ENCODE measurements at places on chromosomes 16 and 17.

DNA sequence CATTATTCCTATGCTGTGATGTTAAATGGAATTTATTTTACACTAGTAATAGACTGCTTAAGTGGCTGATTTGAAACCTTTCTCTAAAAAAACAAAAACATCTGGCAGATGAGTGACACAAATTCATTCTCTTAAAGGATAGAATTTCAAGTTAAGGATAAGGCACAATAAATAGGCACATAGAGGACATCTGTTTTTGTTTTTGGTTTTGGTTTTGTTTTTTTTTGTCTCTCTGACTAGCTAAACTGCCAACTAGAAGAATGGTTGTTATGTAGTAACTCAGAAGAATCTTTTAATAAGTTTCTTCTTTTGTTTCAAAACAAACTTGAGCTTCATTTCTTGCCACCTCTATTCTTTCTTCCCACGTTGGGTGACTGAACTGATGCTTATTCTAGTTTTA lies 5.1 kb upstream of the VPS4A start:
- DNase-seq = no peak

- no peak for DNase-seq
Observed at GRCh38 chr17:81925860-81926450, 1.6 kb downstream of the MAFG start.

DNA sequence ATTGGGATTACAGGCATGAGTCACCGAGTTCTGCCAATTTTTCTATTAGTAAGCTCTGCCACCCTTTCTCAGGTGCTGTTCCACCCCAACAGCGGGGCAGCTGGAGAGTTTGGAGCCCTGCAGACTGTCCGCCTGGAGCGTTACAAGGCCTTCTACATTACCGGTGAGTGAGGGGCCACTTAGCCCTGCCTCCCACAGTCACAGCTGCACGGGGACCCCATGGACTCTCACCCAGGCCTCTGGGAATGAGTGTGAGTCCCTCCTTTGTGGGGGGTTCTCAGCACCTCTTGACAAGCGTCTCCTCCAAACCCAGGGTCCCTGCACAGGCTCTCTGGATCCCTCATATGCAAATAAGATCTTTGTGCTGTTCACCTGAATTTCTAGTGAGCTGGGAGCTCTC lies 56.0 kb downstream of the WIPI1 start:
- no peak for DNase-seq

- DNase-seq = no peak
Observed at GRCh38 chr17:35743626-35744328, 9.3 kb downstream of the GAS2L2 start.

DNA sequence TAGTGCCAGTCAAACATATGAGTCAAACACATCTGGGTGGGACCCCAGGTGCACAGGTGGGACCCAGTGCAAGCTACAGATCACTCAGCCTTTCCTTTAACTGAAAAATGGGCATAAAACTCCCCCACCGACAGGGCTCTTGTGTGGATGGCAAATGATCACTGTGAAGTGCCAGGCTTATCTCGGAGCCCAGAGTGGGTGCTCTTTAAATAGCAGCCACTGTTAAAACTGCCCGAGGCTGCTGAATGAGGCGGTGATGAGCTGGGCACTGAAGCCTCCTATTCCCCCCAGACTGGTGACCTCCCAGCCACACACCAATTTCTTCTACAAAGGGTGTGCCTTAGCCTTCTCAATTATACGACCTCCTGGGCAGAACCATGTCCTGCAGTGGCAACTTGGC lies 433.8 kb downstream of the SLC39A11 start:
- DNase-seq = no peak

- no peak for DNase-seq
Observed at GRCh38 chr17:36647636-36648035, 46.3 kb downstream of the MRM1 start.

- DNase-seq = no peak
Observed at GRCh38 chr16:6032438-6032837, 934.8 kb upstream of the EEF2KMT start.

- DNase-seq = no peak
Observed at GRCh38 chr17:55757659-55758058, 6.8 kb downstream of the PCTP start.

- DNase-seq = peak; percentile 73
Observed at GRCh38 chr16:85717393-85718152, 28.8 kb upstream of the GINS2 start.

GRCh38 chr16:2243031-2243528 lies 6.8 kb downstream of the DNASE1L2 start:
- no peak for DNase-seq

GRCh38 chr16:2786826-2787151 lies 571 bp downstream of the PRSS33 start:
- DNase-seq = no peak

DNA sequence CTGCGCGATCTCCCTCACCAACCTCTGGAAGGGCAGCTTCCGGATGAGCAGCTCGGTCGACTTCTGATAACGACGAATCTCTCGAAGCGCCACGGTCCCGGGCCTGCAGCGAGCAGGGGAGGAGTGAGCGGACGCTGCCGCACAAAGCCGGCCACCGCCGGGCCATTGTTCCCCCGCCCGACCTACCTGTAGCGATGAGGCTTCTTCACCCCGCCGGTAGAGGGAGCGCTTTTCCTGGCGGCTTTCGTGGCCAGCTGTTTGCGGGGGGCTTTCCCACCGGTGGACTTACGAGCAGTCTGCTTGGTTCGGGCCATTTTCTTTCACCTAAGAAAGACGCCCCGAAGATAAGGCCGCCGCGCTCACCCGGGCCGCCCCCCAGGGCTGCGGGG lies 5.8 kb upstream of the UNK start:
- DNase-seq = no peak

DNA sequence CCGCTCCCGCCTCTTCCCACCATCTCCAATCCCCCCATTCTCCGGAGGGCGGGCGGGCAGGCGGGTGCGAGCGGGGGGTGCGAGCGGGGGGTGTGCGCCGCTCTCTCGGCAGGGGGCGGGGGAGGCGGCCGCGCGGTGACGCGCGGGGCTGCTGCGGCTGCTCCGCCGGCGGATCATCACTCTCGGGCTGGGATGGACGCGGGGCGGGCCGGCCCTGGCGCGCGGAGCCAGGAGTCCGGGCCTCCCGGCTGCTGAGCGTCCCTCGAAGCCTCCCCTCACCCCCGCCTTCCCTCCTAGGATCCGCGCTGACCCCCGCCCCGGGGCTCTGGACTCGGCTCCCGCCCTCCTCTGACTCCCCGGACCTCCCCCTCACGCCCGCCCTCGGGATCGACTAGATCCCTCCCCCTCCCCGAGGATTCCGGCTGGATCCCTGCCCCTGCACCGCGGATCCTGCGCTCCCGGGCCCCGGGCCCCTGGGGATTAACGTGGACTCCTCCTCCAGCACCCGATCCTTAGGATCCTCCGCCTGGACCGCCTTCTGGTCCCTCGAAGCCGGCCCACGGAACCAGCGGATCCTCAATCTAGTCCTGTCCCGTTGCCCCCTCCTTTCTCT lies 946 bp upstream of the TMEM256 start:
- no peak for DNase-seq

GRCh38 chr17:49379926-49380325 lies 17.9 kb upstream of the ZNF652 start:
- DNase-seq = no peak

DNA sequence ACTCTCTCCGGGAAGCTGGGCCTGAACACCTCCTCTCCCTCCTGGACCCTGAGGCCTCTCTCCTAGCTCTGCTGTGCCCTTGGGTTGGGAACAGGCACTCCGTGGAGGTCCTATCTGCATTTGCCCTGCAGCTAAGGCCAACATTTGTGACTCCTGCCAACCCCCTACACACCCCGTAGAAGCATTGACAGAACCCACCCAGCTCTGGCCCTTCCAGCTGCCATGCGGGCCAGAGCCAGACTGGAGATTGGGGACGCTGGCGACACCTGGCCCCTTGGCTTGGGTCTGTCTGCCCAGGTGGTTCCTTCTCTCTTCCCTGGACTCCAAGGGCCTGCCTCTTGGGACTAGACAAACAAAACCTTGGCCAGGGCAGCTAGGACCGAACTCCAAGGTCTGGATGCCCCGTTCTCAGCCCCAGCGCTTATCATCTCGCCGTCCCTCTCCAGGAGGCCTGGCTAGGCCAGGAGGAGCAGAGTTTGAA lies 644 bp upstream of the RHBDF2 start:
- DNase-seq = no peak

DNA sequence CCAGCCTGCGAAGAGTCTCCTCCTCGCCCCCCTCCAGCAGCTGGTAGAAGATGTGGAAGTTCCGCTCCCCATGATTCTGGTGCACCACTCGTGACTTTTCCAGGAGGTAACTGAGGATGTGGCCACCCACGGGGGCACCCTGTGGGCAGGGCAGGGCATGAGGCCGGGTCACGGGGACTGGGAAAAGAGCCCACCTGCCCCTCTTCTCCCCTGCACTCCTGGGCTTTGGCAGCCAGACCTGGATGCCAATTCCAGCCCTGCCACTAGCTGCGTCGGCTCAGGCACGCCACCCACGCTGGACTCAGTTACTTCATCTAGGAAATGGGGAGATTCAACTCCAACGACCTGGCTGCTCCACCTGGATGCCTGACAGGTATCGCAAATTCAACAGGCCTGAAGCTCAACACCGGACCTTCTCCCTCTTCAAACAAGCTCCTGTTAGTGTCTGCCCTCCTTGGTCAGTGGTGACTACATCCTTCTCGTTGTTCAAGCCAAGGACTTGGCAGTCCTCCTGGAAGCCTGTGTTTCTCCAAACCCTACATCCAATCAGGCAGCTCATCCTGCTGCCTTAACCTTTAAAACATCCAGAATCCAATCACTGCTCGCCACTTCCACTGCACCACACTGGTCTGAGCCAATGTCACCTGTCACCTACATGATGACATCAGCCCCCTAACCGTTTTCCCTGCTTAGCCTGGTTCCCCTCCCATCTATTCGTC lies 11.6 kb downstream of the MYO1C start:
- no peak for DNase-seq

GRCh38 chr17:79630126-79630525 lies 19.3 kb upstream of the RBFOX3 start:
- no peak for DNase-seq

DNA sequence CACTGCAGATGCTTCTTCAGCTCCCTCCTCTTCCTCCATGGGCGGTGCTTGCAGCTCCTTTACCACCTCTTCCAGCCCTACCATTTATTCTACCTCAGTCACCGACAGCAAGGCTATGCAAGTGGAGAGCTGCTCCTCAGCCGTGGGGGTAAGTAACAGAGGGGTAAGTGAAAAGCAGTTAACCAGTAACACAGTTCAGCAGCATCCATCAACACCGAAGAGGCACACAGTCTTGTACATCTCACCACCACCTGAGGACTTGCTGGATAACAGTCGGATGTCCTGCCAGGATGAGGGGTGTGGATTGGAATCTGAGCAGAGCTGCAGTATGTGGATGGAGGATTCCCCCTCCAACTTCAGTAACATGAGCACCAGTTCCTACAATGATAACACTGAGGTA lies 79.3 kb downstream of the NQO1 start:
- DNase-seq = no peak

GRCh38 chr16:22670551-22671041 lies 143.4 kb upstream of the HS3ST2 start:
- peak; percentile 36 for DNase-seq

- no peak for DNase-seq
Observed at GRCh38 chr16:364595-365491, 5.5 kb downstream of the MRPL28 start.

DNA sequence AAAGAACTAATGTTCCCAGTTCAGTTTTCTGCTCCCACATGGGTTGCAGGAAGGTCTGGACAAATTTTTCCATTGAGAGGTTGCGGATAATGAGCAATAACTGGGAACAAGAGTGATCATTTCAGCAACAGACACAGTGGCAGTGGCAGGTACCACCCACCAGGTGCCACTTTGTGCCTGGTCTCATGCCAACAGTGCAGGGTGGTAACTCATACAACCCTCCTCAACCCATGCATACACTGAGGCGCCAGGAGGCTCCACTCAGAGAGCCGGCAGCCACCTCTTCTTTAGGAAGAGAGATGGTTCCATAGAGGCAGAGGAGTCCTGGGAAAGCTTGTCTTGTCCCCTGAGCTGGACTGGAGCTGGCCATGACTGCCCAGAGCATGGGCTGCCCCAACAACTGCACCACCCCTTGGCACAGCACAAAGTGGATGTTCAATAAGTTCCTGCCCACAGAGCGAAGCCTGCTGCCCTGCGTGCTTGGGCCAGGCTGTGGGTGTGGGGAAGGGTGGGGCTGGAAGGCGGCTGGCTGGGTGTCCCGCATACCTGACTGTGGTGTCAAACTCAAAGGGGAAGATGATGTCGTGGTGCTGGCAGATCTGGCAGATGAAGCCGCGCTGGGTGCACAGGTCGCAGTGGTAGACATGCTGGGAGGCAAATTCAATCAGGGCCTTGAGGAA lies 6.4 kb upstream of the ARHGAP27 start:
- DNase-seq = no peak

- DNase-seq = peak; percentile 46
Observed at GRCh38 chr16:56513972-56514371, 5.9 kb downstream of the BBS2 start.

- no peak for DNase-seq
Observed at GRCh38 chr17:35539659-35540026, 2.2 kb upstream of the SLFN12L start.

DNA sequence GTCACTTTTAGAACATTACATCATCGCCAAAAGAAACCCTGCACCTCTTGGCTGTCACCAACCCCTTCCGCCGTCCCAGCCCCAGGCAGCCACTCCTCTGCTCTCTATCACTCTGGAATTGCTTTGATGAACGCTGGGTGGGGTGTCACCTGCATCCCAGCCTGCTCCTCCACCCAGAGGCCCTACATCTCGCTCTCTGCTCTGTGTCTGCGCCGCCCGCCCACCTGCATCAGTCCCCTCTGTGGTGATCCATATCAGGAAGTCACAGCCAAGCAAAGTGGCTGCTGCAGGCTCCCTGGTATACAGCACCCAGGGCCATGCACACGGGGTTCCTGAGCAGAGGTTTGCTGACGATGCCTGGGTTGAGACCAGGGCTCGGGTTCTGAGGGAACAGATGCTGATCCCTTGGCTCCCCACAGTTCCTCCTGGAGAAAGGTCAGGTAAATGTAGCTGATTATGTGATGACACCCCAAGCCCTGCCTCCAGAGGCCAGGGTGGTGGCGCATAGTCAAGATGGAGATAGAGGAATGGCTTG lies 30.8 kb downstream of the MPRIP start:
- no peak for DNase-seq

Data from activated T-cell treated with anti-CD3 and anti-CD28 coated beads, Interleukin-2, amount 50 U/mL, for 48 hours (primary cell).